ENCODE measurements at places on chromosomes 1 and 21.

GRCh38 chr1:119286587-119287181 lies 81.9 kb upstream of the HAO2 start:
- peak; percentile 41 for DNase-seq
- H3K4me3 ChIP-seq = no peak overlapping the region
- peaks cover 2% of the 10 kb centered on the region for H3K27me3 ChIP-seq
- H3K27ac ChIP-seq = no peak overlapping the region

DNA sequence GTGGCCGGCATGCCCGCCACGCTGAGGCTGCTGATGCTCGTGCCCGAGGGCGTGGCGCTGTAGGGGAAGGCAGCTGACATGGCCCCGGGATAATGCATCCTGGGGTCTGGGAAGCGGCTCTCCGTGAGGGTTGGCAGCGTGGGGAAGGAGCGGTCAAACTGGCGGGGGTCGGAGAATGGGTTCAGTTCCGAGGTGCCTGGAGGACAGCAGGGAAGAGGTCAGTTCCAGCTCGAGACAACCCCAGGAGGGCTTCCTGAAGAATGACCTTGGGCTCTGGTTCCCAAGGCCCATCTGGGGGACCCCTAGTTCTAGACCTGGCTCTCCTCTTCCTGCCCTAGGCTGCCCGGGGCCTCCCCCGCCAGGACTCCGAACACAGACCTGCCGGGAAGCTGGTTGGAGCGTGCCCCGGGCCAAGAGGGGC lies 27.6 kb downstream of the RUNX3 start:
- H3K27ac ChIP-seq = no peak overlapping the region
- H3K4me1 ChIP-seq = peaks cover 21% of the 10 kb centered on the region
- no peak overlapping the region for H3K4me3 ChIP-seq

DNA sequence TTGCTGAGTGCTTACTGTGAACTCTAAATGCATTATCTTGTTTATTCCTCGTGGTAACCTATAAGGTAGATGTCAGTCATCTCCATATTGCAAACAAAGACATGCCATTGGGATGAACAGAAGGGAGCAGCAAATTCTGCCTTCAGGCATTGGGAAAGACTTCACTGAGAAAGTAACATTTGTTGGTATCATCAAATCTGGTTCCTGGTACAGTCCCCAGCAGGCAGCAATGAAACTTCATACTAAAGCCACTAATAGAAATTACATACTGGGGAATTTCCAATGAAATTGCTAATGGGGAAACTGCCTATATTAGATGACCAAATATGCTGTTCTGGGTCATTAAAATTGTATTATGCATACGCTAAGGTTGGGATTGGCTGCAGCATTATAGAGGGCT lies 47.3 kb upstream of the ST6GALNAC5 start:
- H3K36me3 ChIP-seq = no peaks in the 10 kb centered on the region
- no peak overlapping the region for H3K4me3 ChIP-seq
- no peak overlapping the region for H3K27ac ChIP-seq
- H3K27me3 ChIP-seq = no peaks in the 10 kb centered on the region
- DNase-seq = no peak
- no peaks in the 10 kb centered on the region for H3K4me1 ChIP-seq

DNA sequence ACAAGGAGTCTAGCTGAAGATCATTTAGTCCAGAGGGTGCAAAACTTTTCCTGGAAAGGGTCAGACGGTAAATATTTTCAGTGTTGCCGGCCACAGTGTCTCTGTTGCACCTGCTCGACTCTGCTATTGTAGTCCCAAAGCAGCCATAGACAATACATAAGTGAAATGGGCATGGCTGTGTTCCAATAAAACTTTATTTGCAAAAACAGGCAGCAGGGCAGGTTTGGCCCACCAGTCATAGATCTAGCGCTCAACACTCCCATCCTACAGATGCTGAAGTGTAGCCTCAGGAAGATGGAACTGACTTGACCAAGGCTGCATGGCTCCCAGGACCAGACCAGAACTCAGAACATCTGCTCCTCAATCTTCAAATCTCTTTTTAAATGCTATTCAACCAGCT lies 46.2 kb upstream of the CLDN14 start:
- H3K4me1 ChIP-seq = peaks cover 3% of the 10 kb centered on the region
- DNase-seq = no peak
- no peak overlapping the region for H3K4me3 ChIP-seq
- no peaks in the 10 kb centered on the region for H3K36me3 ChIP-seq
- H3K27ac ChIP-seq = no peak overlapping the region
- H3K27me3 ChIP-seq = no peaks in the 10 kb centered on the region

- no peaks in the 10 kb centered on the region for H3K36me3 ChIP-seq
- no peak overlapping the region for H3K4me3 ChIP-seq
- H3K27ac ChIP-seq = no peak overlapping the region
- peaks cover 4% of the 10 kb centered on the region for H3K27me3 ChIP-seq
- DNase-seq = no peak
Measured at GRCh38 chr1:182600745-182601415, 3.3 kb downstream of the RGS16 start.

DNA sequence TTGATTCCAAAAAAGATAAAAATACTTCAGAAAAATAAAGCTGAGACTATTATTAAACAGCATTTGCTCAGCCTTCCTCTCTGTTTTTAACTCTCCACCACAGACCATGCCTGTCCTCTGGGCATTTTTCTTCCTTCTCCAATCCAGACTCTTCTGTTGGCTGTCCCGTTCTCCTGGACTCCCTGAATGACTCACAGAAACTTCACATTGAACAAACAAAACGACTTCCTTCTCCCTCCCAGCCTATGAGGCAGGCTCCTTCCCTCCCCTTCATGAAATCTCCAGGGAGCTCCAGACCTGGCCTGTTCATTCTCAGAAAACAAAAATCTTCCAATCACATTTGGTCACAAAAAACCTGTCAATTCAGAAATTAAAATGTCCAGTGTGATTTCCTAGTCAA lies 421.3 kb downstream of the NPHP4 start:
- no peaks in the 10 kb centered on the region for H3K27me3 ChIP-seq
- H3K4me1 ChIP-seq = no peaks in the 10 kb centered on the region
- H3K4me3 ChIP-seq = no peak overlapping the region

DNA sequence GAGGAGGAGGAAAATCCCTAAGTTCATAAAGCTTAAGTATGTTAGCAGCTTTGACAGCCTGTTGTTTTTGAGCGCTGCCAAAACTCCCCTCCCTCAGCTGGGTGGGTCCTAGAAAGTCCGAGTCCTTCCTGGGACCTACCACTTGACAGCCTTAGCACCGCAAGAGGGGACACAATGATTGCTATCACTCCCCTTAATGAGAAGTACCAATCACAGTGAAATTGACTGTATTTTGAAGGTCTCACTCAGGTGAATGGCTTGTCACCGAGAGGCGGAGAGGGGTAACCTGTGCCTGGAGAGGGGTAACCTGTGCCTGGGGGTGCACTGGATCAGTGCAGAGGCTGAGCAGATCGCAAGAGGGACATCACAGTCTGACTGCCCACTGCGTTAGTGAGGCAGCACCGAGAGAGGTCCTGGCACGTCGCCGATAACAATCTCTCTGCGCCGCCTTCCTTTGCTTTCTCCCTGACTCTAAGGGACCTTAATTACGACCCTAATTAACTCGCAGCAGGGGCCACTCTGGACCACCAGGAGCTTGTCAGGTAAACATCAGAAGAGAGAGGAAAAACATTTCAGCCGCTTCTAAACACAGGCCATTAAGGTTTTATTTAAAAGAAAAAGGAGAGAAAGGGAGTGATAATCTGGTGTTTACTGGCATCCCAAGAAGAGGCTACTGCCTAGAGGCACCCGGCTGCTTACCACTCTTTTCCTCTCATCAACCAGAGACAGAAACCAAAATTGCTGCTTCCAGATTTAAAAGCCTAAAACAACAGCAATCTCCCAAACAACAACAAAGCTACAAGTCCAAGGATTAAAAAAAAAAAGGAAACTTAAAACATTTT lies 25.7 kb upstream of the KCNK1 start:
- H3K27me3 ChIP-seq = no peaks in the 10 kb centered on the region
- H3K27ac ChIP-seq = no peak overlapping the region
- no peaks in the 10 kb centered on the region for H3K4me1 ChIP-seq
- H3K4me3 ChIP-seq = no peak overlapping the region

DNA sequence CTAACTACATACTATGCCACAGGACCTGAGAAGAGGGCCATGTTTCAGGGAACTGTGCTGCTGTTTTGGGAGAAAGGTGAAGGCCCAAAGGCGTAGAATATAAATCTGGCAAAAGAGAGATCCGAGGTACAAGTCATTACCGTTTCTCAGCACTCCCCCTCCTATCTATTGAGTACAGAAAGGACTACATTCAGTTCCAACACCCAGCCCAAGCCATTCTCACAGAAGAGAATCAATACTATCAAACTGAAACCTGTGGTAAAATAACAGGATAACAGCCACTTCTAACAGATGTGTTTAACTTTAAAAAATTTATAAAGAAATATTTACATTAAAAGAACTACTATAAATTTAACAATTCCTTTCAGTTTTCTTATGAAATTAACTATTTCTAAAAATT lies 7.8 kb downstream of the AHCTF1 start:
- H3K27ac ChIP-seq = no peak overlapping the region
- H3K27me3 ChIP-seq = peaks cover 3% of the 10 kb centered on the region
- no peaks in the 10 kb centered on the region for H3K36me3 ChIP-seq
- no peak overlapping the region for H3K4me3 ChIP-seq
- DNase-seq = no peak

Data from glutamatergic neuron (in vitro differentiated cells).